Activated T-cell treated with anti-CD3 and anti-CD28 coated beads, Interleukin-2, amount 50 U/mL, for 1 hour (primary cell): ENCODE measurements at places on chromosomes 16 and 17.

GRCh38 chr17:81412490-81413093 is 17.3 kb downstream of the BAHCC1 start:
- peak; percentile 55 for DNase-seq

GRCh38 chr17:18964018-18964351 is 12.0 kb downstream of the SLC5A10 start:
- no peak for DNase-seq

DNA sequence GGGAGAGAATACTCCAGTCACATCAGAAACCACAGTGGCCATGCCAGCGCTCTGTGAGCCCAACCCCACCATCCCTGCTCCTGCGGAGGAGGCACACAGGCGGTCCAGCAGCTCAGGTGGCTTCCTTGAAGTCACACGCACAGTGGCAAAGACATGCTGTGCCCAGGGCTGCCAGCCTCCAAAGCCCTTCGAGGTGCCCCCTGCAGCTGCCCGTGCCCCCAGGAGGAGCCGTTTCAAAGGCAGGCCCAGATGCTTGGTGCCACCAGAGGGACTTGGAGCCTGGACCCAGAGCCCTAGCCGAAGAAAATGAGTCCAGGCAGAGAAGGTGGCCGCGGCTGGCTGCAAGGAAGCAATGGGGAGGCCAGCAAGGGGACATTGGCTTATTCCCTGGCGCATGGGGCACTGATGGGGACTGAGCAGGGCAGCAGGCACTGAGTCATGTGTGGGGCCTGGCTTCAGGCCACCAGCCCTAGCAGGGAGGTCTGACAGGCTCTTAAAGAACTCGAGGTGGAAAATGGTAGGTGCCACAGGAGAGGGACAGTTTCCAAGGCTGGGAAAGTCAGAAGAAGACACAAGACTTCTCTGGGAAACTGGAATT is 17.2 kb upstream of the CACNG1 start:
- DNase-seq = no peak

DNA sequence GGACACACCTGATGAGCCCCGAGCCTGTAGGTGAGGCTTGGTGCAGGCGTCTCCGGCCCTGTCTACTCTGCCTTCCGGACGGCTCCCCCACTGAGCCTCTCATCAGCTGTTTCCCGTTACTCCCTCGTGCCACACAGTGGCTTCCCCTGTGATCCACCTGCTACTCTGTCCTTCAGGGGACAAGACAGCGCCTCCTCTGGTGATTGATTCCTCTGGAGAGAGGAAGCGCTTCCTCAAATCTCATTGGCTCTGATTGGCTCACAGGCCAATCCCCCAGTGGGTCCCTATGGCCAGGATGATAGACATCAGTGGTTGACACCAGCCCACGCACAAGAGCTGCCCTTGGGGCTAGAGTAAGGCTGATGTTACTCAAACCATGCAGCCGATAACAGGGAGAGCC is 24.0 kb downstream of the RNF213 start:
- no peak for DNase-seq

GRCh38 chr17:69282002-69282401 is 44.9 kb downstream of the ABCA5 start:
- no peak for DNase-seq

DNA sequence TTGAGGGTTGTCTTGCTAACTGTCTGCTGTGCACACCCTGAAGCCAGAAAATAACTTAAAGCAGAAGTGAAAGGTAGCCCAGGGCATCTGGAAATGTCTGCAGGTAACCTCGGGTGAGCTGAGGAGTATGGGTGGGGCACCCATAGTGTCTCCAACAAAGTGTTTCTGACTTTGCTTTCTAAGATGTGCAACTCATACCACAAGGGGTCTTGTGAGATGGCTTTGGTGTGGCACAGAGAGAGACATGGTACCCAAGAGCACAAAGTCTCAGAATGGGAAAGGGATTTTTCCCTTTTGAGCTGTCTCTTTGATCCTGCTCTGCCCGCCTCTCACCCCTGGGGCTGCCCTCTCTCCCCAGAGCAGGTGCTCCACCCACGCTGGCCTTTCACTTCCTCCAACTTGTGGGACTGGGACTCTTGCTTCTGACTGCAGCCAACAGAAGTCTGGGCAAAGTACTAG is 6.9 kb downstream of the CHD9 start:
- no peak for DNase-seq

GRCh38 chr17:35286120-35286781 is 43.4 kb downstream of the SLFN5 start:
- DNase-seq = no peak

DNA sequence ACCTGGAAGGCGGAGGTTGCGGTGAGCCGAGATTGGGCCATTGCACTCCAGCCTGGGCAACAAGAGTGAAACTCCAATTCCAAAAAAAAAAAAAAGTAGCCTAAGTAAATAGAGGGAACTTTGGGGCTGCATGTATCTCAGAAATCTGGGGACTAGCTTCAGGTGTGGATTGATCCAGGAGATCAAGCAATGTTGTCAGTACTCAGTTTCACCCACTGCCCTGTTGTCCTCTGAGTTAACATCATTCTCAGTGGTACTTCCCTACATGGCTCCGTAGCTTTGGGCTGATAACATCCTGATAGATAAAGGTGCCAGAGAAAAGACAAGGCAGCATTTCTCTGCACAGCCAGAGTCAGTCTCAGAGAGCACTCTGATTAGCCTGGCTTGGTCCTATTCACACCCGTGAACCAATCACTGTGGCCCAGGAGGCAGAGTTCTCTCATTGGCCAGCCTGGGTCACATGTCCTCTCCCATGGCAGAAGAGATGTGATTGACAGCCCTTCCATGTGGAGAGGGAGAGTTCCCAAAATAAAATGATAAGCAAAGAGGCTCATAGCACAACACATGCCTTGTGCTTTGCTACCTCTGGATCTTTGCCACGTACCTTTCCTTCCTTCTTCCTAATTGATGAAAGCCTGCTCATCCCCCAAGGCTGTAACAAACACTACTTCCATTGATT is 99.6 kb downstream of the ABCC1 start:
- no peak for DNase-seq

GRCh38 chr17:80029258-80029974 is 6.3 kb downstream of the TBC1D16 start:
- no peak for DNase-seq

DNA sequence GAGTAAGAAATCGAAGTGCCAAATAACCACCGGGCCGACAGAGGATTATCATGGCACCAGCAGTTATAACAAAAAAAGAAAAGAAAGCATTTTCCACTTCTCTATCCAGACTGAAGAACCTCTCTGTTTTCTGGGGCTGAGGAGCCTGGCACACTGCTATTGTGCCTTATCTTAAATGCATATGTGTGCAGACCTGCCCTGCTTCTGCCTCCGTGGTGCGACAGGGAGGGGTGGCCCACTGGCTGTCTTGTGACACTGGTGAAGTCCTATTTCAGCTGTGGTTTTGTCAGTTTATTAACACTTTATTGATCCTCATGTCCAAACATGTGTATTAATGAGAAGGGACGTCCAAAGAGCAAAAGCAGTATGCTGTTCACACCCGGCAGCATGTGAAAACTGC is 55.4 kb downstream of the CDK5R1 start:
- DNase-seq = no peak

DNA sequence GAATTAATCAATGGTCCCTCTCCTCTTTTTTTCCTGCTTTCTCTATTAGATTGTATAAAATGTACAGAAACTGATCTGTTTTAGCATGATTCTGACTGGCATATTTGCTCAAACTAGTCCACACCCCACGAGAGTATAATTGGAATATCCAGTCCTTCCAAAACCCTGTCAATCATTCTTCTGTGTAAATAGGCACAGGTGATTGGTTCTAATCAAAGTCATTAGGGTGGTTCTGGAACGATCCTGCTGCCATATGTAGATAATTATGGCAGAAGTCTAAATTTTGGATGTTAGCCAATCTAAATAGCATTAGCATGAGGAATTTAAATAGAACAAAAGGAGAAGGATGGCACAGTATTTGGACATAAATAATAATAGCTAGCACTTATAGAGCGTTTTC is 165.7 kb downstream of the SHISA6 start:
- DNase-seq = no peak

DNA sequence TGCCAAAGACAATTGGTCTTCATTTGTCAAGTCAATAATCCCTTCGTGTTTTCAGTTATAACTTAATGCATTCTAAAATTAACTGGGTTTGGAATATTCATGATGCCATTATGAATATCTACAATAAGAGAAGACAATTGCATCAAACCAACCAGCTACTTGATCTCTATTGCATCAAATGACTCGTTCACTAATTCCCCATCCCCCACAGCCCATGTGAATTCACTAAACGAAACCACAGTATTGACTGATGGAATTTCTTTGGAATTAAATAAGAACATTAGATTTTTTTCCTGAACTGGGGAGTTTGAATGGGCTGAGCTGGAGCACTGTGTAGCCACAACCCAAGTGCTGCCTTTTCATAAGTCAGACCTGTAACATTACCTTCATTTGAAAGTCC is 65.3 kb downstream of the HS3ST3B1 start:
- no peak for DNase-seq

- peak; percentile 31 for DNase-seq
Measured at GRCh38 chr17:76537578-76538280, at the start of gene CYGB. Gene CYGB, minus strand, starts transcription at chr17:76537709. Its CDS starts 167 bp downstream, at chr17:76537542.

GRCh38 chr17:82415786-82416185 is 2.4 kb upstream of the HEXD start:
- no peak for DNase-seq

DNA sequence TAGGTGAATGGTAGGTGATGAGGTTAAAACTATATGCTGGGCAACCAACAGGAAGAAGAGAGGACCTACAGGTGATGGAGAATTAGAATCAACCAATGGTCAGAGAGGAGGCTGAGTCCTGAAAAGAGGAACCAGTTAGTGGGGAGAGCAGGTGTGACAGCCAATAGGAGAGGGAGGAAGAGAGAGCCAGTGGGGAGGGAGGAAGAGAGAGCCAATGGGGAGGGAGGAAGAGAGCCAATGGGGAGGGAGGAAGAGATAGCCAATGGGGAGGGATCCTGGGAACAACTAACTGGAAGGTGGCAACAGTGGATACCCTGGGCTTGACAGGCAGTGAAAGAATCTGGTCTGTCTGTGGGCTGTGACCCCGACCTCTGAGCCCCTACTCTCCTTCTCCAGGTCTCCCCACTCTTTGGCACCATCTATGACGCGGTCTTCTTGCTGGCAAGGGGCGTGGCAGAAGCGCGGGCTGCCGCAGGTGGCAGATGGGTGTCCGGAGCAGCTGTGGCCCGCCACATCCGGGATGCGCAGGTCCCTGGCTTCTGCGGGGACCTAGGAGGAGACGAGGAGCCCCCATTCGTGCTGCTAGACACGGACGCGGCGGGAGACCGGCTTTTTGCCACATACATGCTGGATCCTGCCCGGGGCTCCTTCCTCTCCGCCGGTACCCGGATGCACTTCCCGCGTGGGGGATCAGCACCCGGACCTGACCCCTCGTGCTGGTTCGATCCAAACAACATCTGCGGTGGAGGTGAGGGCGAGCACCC is 3.7 kb downstream of the GUCY2D start:
- no peak for DNase-seq

DNA sequence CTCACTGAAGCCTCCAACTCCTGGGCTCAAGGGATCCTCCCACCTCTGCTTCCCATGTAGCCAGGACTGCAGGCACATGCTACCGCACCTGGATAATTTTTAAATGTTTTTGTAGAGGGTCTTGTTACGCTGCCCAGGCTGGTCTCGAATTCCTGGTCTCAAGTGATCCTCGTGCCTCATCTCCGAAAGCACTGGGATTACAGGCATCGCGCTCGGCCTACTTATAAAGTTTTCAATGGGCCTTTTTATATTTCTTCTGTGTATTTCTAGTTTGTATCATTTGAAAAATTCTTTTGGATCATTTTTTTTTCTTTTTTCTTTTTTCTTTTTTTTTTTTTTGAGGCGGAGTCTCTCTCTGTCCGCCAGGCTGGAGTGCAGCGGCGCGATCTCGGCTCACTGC is 7.3 kb upstream of the TLCD3A start:
- no peak for DNase-seq

GRCh38 chr17:18963126-18964017 is 11.4 kb downstream of the SLC5A10 start:
- no peak for DNase-seq

DNA sequence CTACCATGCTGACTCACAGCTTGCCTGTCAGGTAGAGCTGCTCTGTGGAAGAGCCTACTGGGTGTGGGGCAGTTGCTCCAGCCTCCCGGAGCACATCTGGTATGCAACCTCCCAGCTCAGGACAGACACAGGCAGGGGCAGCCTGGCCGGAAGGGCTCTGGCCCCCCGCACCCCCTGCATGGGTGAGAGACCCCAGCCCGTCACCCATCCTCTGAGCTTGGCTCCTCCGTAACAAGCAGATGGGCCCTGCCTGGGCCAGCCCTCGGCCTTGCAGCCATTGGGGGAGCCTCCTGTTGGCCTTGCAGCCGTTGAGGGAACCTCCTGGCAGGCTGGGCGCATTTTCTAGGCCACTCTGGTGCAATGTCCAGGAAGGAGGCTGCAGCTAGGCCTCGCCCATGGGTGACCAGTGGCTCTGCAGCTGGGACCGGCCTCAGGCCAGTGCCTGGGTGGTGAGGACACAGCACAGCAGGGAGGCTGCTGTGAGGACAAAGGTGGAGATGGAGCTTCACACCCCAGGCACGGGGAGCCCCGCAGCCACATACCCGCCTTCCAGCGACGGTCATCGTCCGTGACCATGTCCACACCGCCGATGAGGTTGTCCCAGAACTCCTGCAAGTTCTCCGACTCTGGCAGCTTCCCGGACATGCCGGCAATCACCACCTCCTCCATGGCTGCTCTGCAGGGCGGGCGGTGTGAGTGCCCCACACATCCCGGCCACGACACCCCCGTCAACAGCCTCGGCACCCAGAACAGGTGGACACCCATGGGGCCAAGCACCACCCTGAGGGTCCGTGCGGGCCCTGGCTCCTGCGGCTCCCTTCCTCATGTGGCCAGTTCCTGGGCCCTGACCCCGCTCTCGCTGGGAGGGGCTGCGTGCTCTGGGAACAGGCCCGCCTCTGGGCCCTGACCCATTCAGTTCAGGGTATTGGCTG is 2.0 kb downstream of the FASN start:
- DNase-seq = no peak

GRCh38 chr17:80593181-80593580 is 48.5 kb downstream of the RPTOR start:
- DNase-seq = no peak

- no peak for DNase-seq
Measured at GRCh38 chr16:86723689-86724088, 145.3 kb downstream of the FOXL1 start.

DNA sequence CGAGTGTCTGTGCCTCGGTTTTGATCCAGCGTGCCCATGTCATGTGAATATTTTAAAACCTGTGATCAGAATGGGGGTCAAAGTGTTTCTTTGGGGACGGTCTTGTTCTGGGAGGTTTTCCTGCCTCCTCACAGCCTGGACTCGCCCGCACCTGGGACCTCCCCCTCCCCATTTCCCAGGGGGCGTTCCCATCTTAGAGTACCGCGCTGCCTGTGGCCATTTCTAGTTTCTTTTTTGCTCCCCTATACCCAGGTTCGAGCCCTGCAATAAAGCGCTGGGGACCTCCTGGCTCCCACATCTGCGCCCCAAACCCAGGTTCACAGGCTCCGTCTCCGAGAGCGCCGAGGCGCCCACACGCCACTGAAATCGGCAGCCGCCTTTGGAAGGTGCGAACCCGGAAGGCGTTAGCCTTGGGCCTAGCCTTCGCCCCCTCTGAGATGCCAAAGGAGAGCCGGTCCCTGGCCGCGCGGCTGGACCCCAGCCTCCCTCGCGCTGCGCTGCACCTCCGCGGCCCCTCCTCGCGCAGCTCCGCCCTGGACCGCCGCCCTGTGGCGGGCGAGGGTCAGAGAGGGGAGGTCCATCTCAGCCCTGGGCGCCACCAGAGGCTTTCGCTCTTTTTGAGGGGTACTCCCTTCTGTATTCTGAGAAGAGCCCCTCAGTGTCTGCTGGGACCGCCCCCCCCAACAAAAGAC is 1.7 kb downstream of the KCNJ12 start:
- no peak for DNase-seq
